ENCODE measurements at places on chromosomes 13 and 19.

- no peak for DNase-seq
These were observed 551.6 kb downstream of the MYO16 start for GRCh38 chr13:109180905-109181425.

DNA sequence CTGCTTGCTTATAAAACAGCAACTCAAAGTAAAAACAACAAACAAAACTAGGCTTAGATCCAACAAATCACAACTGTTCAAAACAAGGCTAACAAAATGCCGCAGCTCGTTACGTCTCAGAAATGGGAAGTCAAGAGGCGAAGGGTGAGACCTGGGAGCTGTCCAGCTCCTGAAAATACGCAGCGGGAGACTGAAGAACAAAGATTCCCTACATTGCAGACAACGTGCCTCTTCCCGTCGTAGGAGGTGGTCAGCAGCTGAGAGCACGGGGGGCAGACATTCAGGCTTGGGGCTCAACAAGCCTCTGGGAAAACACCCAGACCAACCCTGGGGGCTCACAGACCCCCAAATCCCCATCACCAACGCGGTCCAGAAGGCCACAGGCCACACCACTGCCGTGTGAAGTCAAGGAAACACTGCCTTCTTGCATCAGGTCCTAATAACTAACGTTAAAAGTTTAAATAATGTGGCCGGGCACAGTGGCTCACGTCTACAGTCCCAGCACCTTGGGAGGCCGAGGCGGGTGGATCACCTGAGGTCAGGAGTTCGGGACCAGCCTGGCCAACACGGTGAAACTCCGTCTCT lies 13.5 kb downstream of the PLPP2 start:
- no peak for DNase-seq

DNA sequence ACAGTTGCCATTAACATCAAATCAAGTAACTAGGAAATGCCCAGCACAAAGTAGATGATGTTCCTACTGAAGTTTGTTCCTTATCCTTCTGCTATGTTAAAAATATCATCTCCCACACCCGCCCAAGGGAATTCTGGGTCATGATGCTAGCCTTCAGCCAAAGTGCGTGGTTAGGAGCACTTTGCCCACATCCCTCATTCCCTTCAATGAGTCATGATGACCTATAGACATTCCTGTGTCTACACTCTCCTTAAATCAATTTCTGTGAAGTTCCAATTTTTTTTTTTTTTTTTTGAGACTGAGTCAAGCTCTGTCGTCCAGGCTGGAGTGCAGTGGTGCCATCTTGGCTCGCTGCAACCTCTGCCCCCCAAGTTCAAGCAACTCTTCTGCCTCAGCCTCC lies 17.0 kb downstream of the RXFP2 start:
- no peak for DNase-seq

DNA sequence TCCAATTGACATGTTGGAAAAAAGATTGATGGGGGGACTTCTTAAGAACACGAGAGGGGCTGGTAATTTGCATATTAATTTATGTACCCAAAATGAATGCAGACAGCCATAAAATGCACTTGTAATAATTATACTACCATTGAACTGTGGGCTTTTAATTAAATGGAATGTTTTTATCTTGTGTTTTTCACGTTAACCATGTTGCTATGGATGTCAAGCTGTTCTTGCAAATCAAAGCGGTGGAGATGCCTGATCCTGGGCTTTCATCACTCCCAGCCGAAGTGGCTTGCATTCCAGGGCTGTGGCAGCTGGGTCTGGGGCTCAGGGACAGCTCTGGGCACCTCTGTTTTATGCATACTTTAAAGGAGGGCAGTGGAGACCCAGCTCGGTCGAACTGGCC lies 179.4 kb upstream of the TMTC4 start:
- no peak for DNase-seq

DNA sequence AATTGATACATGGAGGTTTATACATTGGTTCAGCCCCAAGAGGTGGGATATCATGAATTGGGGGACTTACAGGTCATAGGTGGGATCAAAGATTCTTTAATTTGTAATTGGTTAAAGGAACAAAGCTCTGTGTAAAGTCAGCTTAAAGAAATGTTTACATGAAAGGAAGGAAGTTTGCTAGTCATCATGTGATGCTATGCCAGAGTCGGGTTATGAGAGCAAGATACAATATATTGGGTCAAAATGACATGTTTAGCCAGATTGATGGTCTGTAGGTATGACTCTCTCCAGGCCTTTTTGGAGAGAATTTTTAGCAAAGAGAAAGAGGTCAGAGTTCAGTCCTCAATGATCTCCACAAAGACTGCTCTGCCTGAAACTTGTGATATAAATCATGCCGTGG lies 5.3 kb upstream of the CYSLTR2 start:
- DNase-seq = no peak

DNA sequence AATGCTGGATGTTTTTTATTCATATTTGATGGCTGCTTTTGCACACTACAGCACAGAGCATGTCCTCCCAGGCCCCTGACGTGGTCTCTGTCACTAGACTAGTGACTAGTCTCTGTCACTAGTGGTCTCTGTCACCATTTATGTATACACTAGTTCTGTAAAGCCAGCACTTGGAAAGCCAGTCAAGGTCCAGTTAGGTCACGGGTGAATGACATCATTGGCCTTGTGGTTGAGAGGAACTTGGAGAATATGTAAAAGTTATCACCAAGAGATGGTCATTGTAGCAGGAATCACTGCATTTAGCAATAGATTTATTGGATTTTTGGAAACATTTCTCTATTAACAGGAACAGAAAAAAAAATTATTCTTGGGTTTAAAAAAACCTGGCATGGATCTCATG lies 72.9 kb downstream of the SHISA2 start:
- no peak for DNase-seq

DNA sequence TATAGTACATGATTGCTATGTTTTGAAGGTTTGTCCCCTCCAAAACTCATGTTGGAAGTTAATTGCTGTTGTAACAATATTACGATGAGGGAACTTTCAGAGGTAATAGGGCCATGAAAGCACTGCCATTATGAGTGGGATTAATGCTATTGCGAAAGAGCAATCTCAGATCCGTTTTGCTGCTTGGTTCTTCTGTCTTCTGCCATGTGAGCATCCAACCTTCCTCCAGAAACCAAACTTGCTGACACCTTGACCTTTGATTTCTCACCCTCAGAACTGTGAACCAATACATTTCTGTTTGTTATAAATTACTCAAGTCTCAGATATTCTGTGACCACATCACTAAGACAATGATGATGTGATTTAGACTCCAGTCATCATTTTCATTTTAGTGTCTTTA lies 2590.9 kb downstream of the PCDH9 start:
- no peak for DNase-seq

- DNase-seq = no peak
These were observed 182.0 kb downstream of the RGCC start for GRCh38 chr13:41639237-41639904.

GRCh38 chr19:48928164-48929025 lies 5.1 kb upstream of the DHDH start:
- DNase-seq = no peak

- no peak for DNase-seq
These were observed 24.8 kb downstream of the IZUMO4 start for GRCh38 chr19:2121416-2122051.

- no peak for DNase-seq
These were observed 221.5 kb downstream of the RGCC start for GRCh38 chr13:41678848-41679247.

GRCh38 chr19:46147791-46148288 lies at the start of gene IGFL2:
TSS of gene IGFL2 (plus strand) at chr19:46148238. CDS start at chr19:46148279, 41 bp downstream.
- no peak for DNase-seq

DNA sequence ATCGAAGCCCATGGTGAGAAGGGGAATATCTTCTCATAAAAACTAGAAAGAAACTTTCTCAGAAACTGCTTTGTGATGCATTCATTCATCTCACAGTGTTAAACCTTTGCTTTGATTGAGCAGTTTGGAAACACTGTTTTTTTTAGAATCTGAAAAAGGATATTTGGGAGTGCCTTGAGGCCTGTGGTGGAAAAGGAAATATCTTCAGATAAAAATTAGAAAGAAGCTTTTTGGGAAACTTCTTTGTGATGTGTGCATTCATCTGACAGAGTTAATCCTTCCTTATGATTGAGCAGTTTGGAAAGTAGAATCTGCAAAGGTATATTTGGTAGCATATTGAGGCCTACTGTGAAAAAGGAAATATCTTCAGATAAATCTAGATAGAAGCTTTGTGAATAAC lies 1594.9 kb downstream of the UQCRFS1 start:
- DNase-seq = no peak

DNA sequence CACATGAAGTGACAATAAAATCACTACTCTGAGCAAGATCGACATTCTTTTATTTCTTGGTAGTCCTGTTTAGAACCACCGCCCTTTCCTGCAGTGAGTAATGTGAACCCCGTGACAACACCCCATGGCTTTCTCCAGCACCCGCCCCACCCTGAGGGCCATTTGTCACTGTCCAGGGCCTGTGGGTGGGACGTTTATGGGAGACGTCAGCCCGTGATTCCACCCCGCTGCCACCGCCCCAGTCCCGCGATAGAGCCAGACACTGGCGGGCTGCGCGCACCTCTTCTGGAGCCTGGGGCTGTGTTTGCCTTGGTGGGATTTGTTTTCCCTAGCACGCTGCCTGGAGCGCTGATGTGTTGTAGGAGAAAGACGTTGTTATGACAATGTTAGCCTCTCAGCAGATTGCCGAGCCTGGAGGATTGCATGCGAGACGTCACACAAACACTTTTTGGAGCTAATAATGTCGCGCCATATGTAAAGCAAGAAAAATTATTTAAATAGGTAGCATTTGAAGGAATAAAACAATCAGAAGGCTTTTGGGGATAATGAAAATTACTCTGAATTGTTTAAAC lies 263.7 kb downstream of the TEX29 start:
- no peak for DNase-seq

- DNase-seq = no peak
These were observed 86.4 kb upstream of the SLC7A1 start for GRCh38 chr13:29681864-29682263.

GRCh38 chr13:98549728-98550317 lies 27.1 kb downstream of the STK24 start:
- no peak for DNase-seq

DNA sequence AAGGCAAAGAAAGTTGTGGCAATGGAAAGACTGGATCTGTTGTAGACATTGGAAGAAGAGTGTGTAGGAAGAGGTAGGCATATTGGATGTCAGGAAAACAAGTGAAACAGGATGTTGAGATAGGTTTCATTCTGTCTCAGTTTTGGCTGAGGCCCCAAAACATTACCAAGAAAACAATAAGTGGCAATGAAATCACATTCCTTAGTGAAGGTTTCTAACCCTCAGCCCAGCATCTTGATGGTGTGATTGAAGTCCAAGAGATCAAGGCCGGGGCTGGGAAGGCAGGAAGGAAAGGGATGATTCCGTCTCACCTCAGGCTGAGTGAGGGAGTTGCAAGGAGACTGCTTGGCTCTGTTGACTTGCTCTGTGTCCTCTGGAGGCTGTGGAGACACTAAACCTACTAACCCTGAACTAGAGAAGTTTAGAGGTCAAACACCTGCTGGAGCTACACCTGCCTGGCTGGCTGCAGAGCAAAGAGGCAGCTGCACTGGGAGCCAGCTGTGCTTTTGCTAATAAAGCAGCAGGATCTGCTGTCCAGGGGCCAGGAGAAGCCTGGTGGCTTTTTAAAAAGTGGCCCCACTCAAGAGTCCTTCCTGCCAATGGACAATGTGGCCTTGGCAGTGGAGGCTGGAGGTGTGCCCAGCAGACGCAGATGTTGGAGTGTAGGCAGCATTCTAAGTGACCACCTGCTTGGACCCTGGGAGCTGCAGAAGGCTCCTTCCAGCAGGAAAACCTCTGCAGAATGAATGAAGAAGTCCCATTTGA lies 53.6 kb downstream of the DGKH start:
- DNase-seq = no peak

DNA sequence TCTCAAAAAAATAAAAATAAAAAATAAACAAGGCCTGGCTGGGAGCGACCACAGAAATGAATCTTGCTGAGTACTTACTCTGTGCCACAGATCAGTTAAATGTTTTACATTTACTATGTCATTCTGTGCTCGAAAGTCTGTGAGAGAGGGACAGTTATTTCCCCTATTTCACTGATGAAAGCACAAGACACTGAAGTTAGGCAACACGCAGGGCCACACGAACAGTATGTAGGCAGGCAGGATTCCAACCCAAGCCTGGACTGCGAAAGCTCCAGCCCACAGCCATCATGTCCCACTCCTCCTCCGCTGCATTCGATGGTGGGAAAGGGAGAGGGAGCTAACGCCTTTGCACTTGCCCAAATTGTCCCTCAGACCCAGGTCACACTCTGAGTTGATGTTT lies 34.2 kb downstream of the RUBCNL start:
- no peak for DNase-seq

- DNase-seq = no peak
These were observed 61.1 kb upstream of the GPR12 start for GRCh38 chr13:26821672-26822071.

- no peak for DNase-seq
These were observed 393.6 kb downstream of the TDRD3 start for GRCh38 chr13:60790620-60791019.

DNA sequence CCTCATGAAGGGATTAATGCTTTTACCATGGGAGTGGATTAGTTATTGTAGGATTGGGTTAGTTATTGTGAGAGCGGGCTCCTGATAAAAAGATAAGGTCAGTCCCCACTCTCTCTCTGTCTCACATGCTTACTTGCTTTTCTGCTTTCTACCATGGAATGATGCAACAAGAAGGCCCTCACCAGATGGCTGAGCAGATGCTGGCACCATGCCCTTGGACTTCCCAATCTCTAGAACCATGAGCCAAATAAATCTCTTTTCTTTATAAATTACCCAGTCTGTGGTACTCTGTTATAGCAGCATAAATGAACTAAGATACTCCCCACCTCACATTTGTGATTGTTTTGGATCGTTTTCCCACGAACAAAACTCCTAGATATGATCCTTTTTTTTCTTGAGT lies 353.8 kb downstream of the DNAJC15 start:
- no peak for DNase-seq

DNA sequence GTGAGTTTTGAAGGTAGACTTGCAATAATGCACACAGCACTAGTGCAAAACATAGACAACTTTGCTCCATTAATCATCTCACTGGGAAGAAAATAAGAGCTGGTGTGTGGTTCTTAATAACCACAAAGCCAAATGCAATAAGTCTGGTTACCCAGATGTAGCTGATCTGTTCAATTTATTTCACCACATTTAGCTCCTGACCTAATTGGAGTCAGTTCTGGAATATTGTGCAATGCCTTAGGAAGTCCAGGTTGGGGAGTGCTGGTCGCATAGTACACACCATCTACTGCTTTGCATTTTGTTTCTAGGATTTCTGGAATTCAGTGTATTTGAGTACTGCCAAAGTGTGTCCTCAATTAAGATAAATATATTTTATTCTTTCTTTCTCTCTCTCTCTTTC lies 483.3 kb upstream of the SPRY2 start:
- DNase-seq = no peak

- no peak for DNase-seq
These were observed 386.2 kb downstream of the IRS2 start for GRCh38 chr13:109400209-109400608.

- no peak for DNase-seq
These were observed 198.8 kb downstream of the NBEA start for GRCh38 chr13:35140831-35141230.

GRCh38 chr13:69389899-69390298 lies 717.7 kb upstream of the ATXN8OS start:
- no peak for DNase-seq

Measured in activated B cell treated with CpG ODN at 0.5 μM for 24 hours (primary cell).